ENCODE measurements at places on chromosomes 2 and 18. TPM values are rescaled to one million over a fixed set of nuclear protein-coding genes. Genes with fewer than 3 reads are reported as not detected.

SNRNP27 gene
- 32.7 TPM for total RNA-seq

GRCh38 chr2:193253014-193253530 lies 1058.3 kb upstream of the TMEFF2 start:
- no peak for DNase-seq

POTEE gene
- 0.13 TPM for total RNA-seq

DNA sequence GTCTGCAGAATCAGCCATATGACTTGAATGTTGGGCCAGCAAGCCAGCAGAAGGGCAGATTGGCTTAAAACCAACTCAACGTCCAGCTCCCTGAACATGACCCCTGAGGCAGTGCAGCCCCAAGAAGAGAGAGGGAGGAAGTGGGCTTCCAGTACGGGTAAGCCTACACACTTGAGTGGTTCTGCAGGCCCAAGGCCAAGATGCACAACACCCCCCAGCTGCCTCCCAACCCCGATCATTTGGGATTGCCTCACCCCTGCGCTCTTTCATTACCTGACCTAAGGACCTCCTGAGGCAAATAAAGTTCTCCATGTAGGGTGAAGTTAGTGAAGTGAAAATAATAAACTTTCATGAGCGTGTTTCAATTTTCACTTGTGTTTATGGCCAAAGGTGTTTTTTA lies 536.0 kb downstream of the TNS1 start:
- DNase-seq, result no peak

ELOA2 gene
- not detected for total RNA-seq

DNA sequence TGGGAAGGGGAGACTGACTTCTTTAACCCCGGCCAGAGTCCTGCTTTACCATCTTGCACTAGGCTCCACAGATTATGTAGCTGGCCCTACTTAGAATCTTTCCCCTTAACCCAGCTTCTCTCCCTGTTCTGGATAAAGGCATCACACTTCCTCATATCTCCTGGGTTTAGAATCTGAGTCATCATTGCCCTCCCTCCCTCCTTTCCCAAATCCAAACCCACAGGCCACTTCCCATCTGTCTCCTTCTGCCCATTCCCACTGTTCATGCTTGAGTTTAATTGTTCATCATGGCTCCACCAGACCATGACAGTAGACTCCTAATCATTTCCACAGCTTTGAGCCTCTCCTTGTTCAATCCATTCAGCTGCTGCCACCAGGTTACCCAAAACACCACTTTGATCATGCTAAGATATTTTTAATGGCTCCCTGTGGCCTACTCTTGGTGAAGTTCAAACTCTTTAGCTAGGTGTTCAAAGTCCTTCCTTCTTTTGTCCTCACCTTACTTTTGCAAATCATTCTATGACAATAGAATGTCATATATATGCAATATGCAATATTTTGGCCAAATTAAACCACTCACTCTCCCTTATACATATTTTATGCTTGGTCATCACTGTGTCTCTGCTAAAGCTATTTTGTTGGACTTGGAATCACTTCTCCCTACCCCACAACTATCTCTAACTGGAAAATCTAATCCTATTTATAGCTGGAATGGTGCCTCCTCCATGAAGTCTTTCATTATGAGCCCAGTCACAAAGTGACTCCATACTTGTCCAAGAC lies 5.5 kb downstream of the PDE11A start:
- no peak for DNase-seq

GRCh38 chr18:35775887-35776286 lies 194.3 kb downstream of the GALNT1 start:
- DNase-seq, result no peak

DNA sequence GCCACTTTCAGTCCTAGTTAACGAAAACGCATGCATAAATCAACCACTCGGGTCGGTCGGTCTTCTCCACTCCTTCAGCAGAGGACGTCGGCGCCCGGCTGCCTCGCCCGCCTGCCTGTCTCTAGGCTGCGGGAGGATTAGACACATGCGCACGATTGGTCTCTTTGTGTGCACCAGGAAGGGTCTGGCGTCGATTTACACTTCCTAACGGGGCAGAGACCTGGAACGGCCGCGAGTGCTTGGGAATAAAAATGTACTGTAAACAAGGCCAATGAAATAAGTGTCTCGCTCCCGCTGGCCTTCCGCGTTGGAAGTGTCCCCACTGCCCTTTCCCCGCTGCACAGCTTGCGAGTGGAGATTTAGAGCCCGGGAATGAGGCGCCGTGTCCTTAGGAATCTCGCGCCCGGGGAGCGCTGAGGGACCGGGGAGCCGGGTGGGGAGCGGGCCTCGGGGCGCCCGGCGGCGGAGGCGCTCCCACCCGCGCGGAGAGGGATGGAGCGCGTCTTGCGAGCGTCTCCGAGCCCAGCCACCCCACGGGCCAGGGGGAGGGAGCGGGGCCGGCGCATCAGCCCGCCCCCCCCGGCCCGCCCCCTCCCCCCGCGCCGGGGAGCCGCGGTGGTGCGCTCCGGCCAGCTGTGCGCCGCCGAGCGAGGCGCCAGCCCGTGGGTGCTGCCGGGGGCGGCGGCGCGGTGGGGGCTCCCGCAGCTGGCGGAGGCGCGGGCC lies at the start of gene DOK6:
Gene DOK6, plus strand, starts transcription at position 636 of the 723 bp plus-strand sequence.
- DNase-seq, result peak; percentile 28

DNA sequence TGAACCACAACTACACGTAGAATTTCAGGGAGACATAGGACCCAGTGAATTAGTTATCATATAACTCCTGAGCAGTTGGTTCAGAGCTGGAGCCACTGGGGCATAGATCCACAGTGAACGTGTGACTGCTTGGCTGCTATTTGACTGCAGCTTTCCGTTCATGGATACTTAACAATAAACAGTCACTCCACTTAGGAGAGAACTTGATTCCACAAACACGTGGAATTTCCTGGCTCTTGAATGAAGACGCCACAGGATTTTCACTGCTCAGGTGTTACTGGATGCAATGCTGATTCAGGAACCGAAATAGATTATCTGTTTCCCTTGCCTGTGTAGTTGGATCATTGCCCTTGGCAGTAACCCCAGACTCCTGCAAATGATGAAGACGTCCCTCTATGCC lies 679.1 kb upstream of the ZEB2 start:
- no peak for DNase-seq

- peak; percentile 37 for DNase-seq
Measured at GRCh38 chr2:207720517-207721187, 9.2 kb downstream of the CCNYL1 start.

DNA sequence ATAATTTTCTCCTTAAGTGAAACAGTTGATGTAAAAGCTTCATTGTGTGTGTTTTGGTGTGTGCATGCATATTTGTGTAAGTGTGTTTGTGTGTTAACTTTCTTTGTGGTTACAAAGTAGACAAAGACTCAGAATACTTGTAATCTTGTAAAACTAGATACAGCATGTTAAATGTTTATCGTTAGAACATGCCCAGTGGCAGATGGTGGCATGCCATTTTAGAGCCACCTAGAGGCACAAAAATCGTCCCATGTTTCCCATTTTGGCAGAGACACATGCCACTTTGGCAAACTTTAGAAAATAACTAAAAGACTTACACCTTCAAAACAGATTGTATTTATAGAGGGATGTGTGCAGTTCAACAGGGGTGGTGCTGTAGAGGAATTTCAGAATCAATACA lies 224.1 kb downstream of the LRP1B start:
- DNase-seq, result no peak

- DNase-seq, result no peak
Measured at GRCh38 chr18:58106289-58107070, 62.5 kb downstream of the NEDD4L start.

All from upper lobe of left lung (tissue), 6 donors.